ENCODE measurements at places on chromosomes 1 and 21.

DNA sequence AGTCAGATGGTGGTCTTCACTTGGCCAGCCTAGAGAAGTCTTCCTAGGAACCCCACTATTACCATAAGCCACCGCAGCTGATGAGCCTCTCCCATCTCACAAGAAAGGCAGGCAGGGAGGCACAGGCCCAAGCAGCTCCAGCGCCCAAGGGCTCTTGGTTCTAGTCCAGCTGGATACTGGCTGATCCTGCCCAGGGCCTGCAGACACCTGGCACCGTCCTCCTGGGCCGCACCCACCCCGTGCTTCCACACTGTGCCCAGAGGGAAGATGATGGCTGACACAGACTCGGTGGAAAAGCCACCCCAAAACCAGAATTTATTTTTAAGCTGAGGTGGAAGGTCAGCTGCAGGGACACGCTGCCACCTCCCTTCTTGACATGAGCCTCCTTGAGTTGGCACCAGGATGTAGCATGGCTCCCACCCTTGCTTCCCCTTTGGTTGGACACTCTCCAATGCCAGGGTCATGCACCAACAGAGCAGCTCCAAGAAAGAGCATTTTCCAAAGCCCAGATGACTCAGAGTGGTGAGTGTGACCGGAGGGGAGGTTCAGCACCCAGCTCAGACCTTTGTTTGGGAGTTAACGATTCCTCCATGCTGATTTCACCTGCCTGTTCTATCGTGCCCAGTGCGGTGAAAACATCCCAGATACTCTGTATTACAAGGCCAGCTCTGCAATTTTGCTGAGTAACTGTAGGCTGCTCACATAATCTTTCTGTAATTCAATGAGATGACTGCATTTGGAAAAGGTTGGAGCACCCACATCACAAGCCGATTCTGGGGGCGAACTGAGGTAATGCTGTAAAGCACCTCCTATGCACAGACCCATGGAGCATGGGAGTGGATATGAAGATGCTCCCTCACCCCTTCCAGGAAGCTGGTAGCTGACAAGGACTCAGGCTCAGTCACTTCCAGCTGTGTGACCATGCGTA lies 63.1 kb upstream of the SLC2A1 start:
- no peak for DNase-seq

GRCh38 chr1:244445320-244446181 lies 6.2 kb downstream of the ADSS2 start:
- no peak for DNase-seq

GRCh38 chr1:81366173-81366572 lies 434.6 kb upstream of the ADGRL2 start:
- no peak for DNase-seq

- no peak for DNase-seq
These were observed 68.9 kb upstream of the COL11A1 start for GRCh38 chr1:103177108-103177775.

Data from stimulated activated CD4-positive, alpha-beta T cell treated with anti-CD3 and anti-CD28 coated beads, Interleukin-1b, Interleukin-23, amount 100 ng/mL, for 1 hour (primary cell).